Uterus (tissue), 4 donors: ENCODE measurements at places on chromosomes 2 and 18. TPM values are rescaled to one million over a fixed set of nuclear protein-coding genes. Genes with fewer than 3 reads are reported as not detected.

GRCh38 chr2:155442755-155443372, 744.4 kb downstream of the KCNJ3 start:
- no peak for DNase-seq

DNA sequence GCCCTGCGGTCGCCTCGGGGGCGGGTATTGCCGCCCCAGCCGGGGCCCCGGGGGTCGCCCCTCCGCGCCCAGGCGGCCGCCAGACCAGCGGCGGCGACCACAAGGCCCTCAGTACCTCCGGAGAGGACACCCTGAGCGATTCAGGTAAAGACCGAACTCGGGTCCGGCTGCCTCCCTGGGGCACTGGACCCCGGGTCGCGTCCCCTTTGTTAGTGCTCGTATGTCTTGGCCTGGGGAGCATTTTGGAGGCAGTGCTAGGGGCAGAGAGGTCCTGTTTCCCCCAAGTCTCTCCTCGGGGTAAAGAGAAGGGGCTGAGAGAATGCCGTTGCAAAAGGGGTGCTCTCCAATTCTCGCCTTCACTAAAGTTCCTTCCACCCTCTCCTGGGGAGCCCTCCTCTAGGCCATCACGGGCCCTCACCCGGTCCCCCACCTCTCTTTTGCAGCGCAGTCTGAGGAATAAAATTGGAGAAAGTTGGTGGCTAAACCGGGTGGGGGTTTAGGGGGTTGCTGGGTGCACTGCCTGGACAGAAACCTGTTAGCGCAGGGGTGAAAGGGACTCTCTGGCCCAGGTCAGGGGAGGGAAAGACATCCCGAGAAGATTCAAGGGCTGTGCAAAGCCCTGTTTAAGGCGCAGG, 2.5 kb downstream of the MYCN start:
- DNase-seq: no peak

GRCh38 chr18:48547531-48547981, 8.7 kb downstream of the CTIF start:
- no peak for DNase-seq

- no peak for DNase-seq
Observed at GRCh38 chr18:57372444-57372843, 20.1 kb downstream of the ST8SIA3 start.

GRCh38 chr18:6920099-6920955, 190.8 kb downstream of the ARHGAP28 start:
- DNase-seq: peak; percentile 42

- no peak for DNase-seq
Observed at GRCh38 chr2:55856936-55857335, 66.6 kb downstream of the EFEMP1 start.

DNA sequence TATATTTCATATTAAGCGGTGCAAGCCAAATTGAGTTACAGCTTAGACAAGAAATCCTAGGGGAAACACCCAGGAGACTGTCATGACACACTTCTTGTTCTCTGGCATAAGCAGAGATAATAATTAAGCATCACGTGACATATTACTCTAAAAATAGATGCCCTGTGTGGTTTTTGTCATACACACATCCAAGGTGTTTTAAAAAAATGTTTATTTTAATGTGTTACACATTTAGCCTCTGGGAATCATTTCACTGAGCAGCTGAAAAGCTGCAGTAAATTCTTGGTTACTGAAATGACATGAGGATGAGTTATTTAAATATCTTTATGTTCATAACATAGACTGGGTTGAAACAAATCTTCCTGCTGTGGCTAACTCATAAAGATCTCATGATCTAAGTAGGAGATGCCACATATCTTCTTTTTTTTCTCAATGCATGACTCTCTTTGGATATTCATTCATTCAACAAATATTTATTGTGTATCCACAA, 38.0 kb upstream of the ERMN start:
- DNase-seq: no peak

- no peak for DNase-seq
Observed at GRCh38 chr2:236261452-236261851, 2.8 kb downstream of the ASB18 start.

- no peak for DNase-seq
Observed at GRCh38 chr2:164335947-164336346, 285.3 kb downstream of the GRB14 start.

DNA sequence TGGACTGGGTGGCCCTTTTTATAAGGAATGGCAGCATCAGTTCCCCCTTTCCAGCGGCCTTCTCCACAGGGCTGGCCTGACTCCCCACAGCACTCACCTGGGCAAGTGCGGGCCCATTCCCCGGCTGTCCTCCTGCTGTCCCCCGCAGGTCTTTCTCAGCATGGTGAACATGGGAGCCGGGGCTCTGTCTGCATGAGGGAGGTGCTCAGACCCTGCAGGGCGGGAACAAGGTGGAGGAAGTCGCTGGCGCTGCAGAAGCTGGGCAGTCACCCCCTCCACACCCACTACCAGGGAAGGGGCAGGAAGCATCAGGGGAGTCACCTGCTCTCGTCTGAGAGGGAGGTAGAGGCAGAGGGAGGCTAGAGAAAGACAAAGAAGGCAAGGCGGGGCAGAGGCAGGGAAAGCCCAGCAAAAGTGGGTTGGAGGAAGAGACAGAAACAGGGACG, 12.2 kb downstream of the HES6 start:
- DNase-seq: no peak

DNA sequence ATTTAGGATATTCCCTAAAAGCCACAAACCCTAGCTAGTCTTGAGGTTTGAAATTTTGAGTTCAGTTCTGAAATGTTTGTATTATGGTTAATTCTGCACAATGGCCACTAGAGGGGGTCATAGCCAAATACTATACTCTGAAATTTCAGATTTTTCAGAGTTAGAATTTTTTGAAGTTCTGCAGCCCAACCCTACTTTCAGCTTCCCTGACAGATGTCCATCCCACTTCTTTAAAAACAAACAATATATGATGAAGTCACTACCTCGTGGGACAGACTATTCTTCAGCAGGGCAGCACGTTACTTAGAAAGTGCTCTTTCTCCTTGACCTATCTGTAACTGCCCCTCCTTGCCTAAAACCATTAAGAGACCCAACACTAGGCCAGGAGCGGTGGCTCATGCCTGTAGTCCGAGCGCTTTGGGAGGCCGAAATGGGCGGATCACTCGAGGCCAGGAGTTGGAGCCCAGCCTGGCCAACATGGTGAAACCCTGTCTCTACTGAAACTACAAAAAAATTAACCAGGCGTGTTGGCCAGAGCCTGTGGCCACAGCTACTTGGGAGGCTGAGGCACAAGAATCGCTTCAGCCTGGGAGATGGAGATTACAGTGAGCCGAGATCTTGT, 48.2 kb upstream of the PAPOLG start:
- no peak for DNase-seq

The ADRA2B gene
- total RNA-seq: 2.6 TPM

The C1QL2 gene
- total RNA-seq: not detected

The VIT gene
- 0.26 TPM for total RNA-seq
